ENCODE measurements at places on chromosomes 2 and 18.

GRCh38 chr2:142642650-142643049, 234.8 kb upstream of the KYNU start:
- no peak for DNase-seq

GRCh38 chr2:231970461-231970860, 8.9 kb downstream of the DIS3L2 start:
- DNase-seq: no peak

GRCh38 chr2:239359196-239359912, 41.5 kb downstream of the HDAC4 start:
- DNase-seq: no peak

GRCh38 chr2:16765356-16765755, 99.7 kb upstream of the CYRIA start:
- DNase-seq: no peak

GRCh38 chr2:111710085-111710484, 173.9 kb downstream of the ANAPC1 start:
- DNase-seq: no peak

DNA sequence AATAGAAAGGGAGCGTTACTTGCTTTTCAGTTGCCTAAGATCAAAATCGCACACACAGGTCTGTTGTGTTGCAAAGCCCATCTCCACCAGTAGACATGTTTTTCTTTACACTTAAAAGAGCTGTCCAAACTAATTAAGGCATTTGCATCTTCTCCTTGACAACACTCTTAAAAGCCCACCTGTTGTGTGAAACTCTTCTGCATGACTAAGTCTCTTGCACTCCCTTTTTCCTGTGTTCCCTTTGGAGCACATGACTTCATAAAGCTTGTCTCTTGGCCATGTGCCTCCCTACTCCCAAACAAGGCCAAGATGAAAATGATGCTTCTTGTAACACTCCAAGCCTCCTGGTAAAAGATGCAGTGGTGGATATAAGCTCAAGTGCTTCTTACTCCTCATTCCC, 26.1 kb downstream of the PID1 start:
- DNase-seq: no peak

DNA sequence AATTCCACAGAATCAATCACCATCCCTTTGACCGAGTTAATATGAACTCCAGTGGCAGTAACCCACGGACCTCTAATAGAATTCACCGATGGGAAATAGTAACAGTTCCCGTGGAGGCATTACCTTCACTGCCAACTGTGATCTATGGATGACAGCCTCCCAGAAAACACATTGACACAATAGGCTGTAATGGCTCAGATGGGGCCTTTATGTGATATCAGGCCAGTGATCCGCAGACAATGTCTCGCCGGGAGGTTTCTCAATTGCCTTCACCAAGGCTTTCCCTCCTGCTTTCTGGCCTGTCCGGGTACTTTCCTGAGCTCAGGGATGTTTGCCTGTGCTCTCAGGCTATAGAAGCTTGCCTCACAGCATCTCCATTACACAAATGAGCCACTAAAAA, 34.4 kb upstream of the KLF7 start:
- no peak for DNase-seq
